ENCODE measurements at places on chromosomes 5 and 9.

- DNase-seq = peak; percentile 49
These were observed 13.1 kb downstream of the LRRC26 start for GRCh38 chr9:137156567-137157375.

DNA sequence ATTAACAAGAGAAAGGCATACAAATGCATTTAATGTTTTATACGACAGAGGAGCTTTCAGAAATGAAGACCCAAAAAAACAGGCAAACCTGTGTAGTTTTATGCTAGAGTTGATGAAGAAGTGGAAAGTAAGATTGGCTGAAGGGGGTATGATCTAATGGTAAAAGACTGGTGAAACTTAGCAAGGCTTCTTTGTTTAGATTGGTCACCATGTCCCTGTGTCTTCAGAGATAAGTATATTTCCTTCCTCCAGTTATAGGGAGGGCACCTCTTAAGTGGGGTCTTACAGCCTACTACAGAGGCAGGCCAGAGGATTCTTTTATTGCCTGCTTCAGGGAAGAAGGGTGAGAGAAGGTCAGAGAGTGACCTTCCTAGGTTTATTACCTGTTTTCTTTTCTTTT, 56.4 kb downstream of the PRKACG start:
- DNase-seq = no peak

DNA sequence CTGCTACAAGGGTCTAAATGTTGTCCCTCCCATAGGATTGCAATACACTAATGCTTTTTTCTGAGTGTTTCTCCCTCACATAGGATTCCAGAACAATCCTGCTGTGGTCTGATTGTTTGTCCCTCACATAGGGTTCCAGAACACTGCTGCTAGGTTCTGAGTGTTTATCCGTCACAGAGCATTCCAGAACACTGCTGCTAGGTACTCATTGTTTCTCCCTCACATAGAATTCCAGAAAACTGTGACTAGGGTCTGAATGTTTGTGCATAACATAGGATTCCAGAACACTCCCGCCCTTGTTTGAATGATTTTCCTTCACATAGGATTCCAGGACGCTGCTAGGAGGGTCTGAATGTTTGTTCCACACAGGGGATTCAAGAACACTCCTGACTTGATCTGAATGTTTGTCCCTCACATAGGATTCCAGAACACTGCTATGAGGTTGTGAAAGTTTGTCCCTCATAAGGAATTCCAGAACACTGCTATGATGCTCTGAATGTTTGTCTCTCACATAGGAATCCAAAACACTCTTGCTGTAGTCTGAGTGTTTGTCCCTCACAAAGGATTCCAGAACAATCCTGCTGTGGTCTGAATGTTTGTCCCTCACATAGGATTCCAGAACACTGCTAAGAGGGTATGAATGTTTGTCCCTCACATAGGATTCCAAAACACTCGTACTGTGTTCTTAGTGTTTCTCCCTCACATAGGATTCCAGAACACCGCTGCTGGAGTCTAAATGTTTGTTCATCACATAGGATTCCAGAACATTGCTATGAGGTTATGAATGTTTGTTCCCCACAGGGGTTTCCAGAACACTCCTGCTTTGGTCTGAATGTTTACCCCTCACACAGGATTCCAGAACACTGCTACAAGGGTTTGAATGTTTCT, 213.5 kb downstream of the FOXD4L6 start:
- no peak for DNase-seq

DNA sequence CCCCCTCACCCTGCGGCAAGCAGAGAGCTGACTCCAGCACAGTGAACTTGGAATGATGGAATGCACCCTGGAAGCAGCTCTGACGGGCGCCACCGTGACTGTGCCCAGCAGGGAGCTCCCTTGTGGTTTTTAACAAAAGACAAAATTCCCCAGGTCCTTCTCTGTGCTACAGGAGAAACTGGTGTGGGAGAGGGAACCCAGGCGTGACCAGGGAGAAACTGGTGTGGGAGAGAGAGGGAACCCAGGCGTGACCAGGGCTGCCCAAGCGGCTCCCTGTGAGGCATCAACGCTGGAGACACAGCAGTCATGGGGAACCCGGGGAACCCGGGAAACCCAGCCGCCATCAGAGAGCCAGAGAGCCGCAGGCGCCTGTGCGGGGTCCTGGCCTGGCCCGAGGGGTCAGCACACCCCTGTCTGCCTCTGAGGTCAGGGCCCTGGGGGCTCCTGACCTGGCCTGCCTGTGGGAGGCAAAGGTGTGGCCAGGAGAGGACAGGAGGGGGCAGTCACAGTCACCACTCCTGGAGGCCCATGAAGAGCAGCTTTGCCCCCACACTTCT, 3.1 kb upstream of the AHRR start:
- no peak for DNase-seq

DNA sequence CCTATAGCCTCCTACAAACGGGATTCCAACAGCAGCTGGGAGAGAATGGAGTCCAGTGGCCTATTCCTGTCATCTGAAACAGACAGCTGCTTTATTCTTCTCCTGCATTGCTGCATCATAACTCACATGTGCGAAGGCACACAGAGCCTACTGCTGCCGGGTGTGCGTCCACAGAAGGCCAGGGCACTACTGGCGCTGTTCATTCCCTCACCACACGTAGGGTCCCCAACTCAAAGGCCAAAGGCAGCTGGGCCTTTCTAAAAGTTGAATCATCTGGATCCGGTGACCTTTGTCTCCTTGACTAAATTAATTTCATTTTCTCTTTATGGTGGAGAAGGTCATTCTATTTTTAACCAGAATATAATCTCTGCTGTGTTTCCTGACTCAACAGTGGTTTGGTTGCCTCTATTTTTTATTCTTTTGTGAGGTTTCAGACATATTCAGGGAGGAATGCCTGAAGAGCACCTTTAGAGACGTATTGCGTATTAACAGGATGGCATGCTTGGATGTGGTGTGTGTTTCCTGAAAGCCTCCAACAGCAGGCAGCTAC, 10.8 kb upstream of the SPATA24 start:
- DNase-seq = no peak

DNA sequence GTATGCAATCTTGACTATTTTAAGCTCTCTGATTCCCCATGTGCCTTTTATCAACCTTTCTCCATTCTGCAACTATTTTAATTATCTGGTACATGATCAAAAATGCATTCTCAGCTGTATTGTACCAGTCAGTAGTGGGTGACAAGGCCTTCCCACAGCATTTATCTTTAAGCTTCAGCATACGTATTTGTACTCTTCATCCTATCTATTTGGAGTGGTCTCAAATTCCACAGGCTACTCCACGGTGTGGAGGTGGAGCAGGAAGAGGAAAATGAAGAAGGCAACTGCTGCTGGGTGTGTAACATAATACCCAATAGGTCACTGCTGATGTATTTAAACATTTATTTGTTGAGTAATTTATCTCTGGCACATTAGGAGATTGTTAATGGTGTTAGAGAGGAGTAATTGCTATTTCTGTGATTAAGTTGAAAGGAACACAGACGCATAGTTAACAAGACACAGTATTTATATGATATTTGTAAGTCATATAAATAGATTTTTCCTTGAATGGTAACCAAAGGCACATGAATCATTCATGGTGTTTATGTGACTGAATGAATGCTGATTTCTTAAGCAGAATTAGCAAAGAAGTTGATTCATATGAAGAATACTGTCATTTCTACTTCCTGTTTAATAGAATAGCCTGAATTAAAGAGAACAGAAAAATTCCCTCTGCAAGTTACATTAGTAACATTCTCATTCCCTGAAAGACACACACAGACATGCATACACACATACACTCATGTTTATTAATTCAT, 153.8 kb upstream of the NR3C1 start:
- DNase-seq = no peak

GRCh38 chr9:71901695-71902597, 9.0 kb downstream of the ABHD17B start:
- DNase-seq = no peak

- peak; percentile 1 for DNase-seq
These were observed 43.9 kb upstream of the GLIPR2 start for GRCh38 chr9:36092509-36093215.

- DNase-seq = no peak
These were observed 51.4 kb downstream of the PFDN1 start for GRCh38 chr5:140251527-140251973.

DNA sequence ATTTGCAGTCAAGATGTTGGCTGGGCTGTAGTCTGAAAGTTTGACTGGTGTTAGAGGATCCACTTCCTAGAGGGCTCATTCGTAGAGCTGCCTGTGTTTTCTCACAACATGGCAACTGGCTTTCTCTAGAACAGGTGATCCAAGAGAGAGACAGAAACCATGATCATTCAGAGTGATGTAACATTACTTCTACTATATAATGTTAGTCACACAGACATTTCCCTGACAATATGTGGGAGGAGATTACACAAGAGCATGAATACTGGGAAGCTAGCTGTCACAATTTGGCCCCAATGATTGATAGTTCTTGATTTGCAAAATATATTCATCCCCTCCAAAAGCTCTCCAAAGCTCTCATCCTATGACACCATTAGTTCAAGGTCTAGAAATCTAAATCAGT, 10.9 kb upstream of the TMEM161B start:
- DNase-seq = no peak

- DNase-seq = no peak
These were observed 59.8 kb downstream of the SH3RF2 start for GRCh38 chr5:145996135-145996534.

DNA sequence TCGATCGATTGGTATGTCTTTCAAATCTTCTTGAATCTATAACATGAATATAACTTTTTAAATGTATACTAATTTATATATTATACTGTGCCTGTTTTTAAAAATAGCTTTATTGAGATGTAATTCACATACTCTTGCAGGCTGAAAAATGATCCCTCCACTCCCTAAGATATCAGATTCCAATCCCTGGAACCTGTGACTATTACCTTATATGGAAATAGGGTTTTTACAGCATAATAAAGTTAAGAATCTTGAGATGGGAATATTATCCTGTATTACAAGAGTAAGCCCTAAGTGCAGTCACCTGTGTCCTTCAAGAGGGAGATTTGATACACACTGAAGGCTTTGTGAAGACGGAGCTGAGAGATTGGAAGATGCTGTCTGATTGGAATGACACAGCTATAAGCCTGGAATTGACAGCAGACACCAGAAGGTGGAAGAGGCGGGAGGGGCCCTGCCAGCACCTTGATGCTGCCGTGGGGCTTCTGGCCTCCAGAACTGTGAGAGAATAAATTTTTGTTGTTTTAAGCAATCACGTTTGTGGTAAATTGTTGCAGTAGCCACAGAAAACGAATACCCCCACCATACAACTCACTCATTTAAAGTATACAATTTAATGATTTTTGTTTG, 161.3 kb downstream of the RMI1 start:
- no peak for DNase-seq

DNA sequence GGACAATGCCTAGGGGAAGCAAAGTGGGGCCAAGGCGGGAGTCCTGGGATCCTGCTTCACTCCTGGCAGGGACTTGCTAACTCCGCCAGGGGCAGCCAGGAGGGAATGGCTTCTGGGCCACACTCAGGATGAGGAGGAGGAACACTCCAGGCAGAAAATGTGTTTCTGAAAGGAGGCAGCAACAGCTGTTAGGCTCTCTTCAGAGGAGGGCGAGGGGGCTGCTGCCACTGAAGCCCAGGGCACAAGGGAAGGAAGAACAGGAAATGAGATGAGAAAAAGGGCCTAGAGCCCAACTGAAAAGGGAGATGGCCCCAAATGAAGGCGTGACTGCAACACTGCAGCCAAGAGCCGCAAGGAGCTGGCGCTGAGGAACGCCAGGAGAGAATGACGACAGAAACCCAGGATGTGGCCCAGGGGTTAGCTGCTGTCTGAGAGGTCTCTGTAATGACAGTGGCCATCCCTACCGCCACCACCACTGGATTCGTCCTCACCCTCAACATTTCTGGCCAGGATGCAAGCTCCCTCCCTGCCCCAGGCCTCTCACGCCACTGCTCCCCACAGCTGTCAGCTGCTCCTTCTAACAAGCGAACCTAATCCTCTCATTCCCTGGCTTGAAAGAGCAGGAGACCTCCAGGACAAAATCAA, 15.8 kb downstream of the PSMB7 start:
- DNase-seq = no peak

DNA sequence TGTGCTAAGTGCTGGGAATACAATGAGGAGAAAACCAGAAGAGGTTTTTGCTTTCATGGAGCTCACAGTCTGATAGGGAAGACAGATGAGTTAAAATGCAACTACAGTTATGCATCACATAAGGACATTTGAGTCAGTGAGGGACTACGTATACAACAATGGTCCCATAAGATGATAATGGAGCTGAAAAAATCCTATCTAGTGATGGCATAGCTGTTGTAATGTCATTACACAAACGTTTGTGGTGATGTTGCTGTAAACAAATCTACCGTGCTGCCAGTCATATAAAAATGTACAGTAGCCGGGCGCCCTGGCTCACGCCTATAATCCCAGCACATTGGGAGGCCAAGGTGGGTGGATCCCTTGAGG, 110.1 kb upstream of the RAD23B start:
- no peak for DNase-seq

GRCh38 chr5:30341466-30341865, 852.0 kb upstream of the CDH6 start:
- DNase-seq = no peak

GRCh38 chr9:94734054-94734754, 7.7 kb downstream of the AOPEP start:
- DNase-seq = no peak

DNA sequence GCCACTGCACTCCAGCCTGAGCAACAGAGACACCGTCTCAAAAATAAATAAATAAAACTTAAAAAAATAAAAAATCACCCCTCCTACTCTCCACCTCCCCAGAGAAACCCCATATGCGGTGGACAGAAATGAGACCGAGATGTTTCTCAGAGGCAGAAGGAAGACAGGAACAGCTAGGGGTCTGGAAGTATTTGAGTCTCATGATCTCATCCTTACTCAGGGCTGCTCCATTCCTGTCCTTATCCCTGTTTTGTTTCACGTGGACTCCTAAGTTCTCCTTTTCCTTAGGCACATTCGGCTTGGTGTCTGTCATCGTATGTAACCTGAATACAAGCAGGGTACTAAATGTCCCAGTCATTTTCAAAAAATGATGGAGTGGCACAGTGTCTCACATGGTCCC, 76.1 kb downstream of the C9orf50 start:
- DNase-seq = no peak

DNA sequence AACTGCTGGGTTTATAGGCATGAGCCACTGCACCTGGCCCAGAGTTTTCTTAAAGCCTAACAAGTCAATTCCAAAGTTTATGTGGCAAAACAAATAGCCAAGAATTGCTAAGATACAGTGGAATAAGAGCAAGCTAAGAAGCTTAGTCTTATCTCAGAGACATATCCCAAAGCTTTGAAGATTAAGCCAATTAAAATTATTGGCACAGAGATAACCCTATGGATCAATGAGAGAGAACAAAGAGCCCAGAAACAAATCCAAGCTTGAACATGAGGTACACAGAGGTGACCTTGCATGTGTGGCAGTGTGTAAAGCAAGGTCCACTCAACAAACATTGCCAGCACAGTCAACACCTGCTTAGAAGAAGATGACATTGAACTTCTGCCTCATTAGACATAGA, 13.3 kb downstream of the BTNL3 start:
- DNase-seq = no peak

Data from stimulated activated CD8-positive, alpha-beta memory T cell treated with anti-CD3 and anti-CD28 coated beads, Interleukin-4, amount 100 ng/mL, for 4 hours (primary cell).